Activated CD8-positive, alpha-beta T cell treated with anti-CD3 and anti-CD28 coated beads for 36 hours (primary cell): ENCODE measurements at places on chromosomes 11 and 22. TPM values are rescaled to one million over a fixed set of nuclear protein-coding genes. Genes with fewer than 3 reads are reported as not detected.

- H3K36me3 ChIP-seq: no peaks in the 10 kb centered on the region
- peaks cover 20% of the 10 kb centered on the region for H3K4me1 ChIP-seq
Observed at GRCh38 chr11:18700872-18701271, 2.3 kb downstream of the TMEM86A start.

DNA sequence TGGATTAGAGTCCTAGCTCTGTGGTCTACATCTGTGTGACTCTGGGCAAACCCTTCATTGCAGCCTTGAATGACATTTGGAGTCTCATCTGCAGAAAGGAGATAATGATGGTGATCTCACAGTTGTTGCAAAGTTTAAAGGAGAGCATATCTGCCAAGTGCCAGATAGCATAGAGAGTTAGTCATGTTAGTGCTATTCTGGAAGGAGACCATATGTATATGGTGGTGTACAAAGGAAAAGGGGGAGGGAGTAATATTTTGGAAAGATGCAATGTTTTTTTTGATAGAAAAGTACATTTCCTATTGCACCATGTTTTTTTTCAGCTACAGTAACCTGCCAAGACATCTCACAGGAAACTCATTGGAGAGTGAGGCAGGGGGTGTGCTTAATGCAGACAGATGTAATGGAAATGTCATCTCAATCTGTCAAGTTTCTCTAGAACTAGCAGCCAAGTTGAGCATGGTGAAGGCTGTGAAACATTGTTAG lies 92.1 kb upstream of the NARS2 start:
- H3K27ac ChIP-seq: no peak overlapping the region
- H3K27me3 ChIP-seq: peaks cover 6% of the 10 kb centered on the region
- DNase-seq: no peak
- H3K4me3 ChIP-seq: no peak overlapping the region
- H3K36me3 ChIP-seq: no peaks in the 10 kb centered on the region

TEAD1 gene
- 0.83 TPM for total RNA-seq

DNA sequence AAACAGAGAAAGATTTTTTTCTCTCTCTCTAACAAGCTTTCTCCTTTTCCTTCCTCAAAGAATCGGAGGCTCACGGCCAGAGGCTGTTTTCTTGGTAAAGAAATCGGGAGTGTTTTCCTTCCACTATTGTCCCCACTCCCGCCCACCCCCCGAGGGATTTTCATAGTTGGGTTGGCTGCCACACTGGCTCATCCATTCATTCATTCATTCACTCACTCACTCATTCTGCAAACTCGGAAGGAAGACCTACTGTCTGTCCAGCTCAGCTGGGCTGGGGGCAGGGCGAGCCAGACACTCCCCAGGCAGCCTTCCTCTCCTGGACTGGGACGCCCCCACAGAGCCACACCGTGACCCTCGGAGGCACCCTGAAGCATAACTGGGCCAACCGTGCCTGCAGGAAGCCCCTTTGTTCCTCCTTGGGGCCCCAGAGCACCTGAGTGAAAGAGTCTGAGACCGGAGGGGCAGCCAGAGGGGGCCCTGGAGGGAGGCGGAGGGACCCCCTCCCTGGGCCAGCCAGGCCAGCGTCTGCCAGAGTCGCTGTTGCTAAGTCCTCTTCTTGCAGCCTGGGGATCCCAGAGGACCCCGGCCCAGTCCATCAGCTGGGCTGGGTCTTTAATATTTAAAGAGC lies 17.0 kb downstream of the CDKN1C start:
- no peak for DNase-seq
- H3K36me3 ChIP-seq: no peaks in the 10 kb centered on the region

- no peaks in the 10 kb centered on the region for H3K4me1 ChIP-seq
- no peak overlapping the region for H3K27ac ChIP-seq
- no peaks in the 10 kb centered on the region for H3K27me3 ChIP-seq
- H3K36me3 ChIP-seq: no peaks in the 10 kb centered on the region
Observed at GRCh38 chr11:74543991-74544390, 48.4 kb upstream of the POLD3 start.

GRAMD1B gene
- 16.2 TPM for total RNA-seq

DNA sequence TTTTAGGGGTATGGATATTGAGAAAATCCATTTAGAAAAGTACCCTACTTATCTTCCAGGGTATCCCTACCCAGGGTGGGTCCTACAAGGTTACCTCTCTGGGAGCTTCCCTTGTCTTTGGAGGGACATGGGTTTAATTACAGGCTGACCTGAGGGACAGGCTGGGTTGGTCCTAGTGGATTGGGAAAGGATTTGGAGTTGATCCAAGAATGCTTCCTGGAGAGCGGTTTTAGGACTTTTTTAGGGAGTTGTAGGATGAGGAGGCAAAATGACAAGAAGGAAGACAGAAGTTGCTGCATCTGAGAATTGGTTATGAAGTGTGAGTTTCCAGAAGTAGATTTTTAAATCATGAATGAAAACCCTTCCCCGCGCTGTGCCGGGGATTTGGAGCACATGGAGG lies 61.8 kb upstream of the CRTAM start:
- peak overlapping the region; percentile 50 for H3K27ac ChIP-seq
- DNase-seq: no peak
- peaks cover 20% of the 10 kb centered on the region for H3K36me3 ChIP-seq
- H3K4me1 ChIP-seq: peaks cover 46% of the 10 kb centered on the region

DNA sequence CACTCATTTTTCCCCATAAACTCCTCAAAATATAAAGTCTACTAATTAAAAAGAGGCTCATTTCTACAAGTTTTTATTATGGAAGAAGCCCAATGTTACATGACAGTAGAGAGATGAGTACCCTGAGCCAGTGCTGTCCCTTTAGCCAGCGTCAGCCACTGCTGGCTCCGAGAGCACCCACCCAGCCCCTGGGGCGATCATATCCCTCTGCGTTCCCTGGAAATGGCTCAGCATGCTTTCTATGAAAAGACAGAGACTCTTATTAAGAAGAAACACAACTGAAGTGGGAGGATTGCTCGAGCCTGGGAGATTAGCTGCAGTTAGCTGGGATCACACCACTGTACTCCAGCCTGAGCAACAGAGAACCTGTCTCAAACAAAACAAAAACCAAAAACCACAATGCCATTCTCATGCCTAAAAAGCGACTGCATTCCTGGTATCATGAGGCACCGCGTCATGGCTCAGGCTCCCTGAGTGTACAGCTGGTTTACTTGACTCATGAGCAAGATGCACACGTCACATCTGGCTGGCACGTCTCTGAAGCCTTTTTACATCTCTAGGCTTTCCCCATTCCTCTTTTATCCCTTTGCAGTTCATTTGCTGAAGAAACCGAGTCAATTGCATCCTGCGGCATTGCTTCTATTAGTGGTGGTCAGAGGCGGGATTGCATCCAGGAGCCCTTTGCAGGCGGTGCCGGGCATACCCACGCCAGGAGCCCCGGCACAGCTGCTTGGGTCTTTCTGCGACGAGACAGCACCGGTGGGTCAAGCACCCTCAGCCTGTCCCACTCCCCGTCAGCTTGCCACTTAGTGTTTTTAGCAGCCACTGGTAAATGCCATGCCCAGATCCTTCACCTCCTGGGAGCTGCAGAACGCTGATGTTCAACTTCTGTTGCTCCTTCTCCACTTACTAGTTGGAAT lies 119.9 kb downstream of the CTTN start:
- no peaks in the 10 kb centered on the region for H3K4me1 ChIP-seq
- no peaks in the 10 kb centered on the region for H3K36me3 ChIP-seq
- DNase-seq: no peak
- H3K4me3 ChIP-seq: no peak overlapping the region
- no peak overlapping the region for H3K27ac ChIP-seq

OR52A1 gene
- not detected for total RNA-seq

GRCh38 chr11:132126973-132127899 lies 756.8 kb downstream of the NTM start:
- peak; percentile 23 for DNase-seq
- no peak overlapping the region for H3K4me3 ChIP-seq
- peaks cover 1% of the 10 kb centered on the region for H3K27me3 ChIP-seq
- no peak overlapping the region for H3K27ac ChIP-seq

- H3K4me1 ChIP-seq: no peaks in the 10 kb centered on the region
- no peak overlapping the region for H3K4me3 ChIP-seq
- DNase-seq: no peak
Observed at GRCh38 chr22:27670701-27671412, 130.7 kb downstream of the MN1 start.

TMEM191B gene
- 1.2 TPM for total RNA-seq

DNA sequence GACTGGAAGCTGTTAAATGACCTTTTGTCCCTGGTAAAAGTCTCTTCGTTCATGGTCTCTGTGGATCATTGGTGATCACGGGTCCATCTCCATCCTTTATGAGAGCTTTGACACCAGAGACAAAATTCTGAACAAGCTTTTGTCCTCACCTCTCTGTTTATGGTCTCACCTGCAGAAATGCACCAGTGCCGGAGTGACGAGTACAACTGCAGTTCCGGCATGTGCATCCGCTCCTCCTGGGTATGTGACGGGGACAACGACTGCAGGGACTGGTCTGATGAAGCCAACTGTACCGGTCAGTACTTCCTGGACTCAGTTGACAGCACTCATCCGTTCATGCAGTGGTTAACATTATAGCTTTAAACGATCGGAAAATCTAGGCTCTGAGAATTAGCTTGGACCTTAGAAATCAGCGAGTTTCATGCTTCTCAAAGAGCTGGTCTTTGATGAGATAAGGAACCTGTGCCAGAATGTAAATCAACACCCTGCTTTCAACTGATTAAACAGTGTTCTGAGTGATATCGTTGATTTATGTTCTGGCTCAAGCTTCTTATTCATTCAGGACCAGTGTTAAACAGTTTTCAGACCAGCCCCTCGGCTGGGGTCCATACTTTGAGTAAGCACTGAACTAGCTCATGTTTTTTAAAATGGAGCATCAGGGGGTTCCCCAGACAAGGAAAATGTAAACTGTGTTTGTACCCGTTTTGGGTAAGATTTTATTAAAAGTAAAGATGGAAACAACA lies 124.5 kb upstream of the SORL1-AS1 start:
- no peak overlapping the region for H3K27ac ChIP-seq
- H3K36me3 ChIP-seq: peaks cover 71% of the 10 kb centered on the region
- H3K4me1 ChIP-seq: peaks cover 19% of the 10 kb centered on the region
- no peak overlapping the region for H3K4me3 ChIP-seq
- no peak for DNase-seq
- H3K27me3 ChIP-seq: no peaks in the 10 kb centered on the region

GRCh38 chr11:120184371-120184945 lies 26.4 kb upstream of the OAF start:
- H3K27me3 ChIP-seq: peaks cover 12% of the 10 kb centered on the region
- H3K27ac ChIP-seq: no peak overlapping the region
- DNase-seq: no peak
- peaks cover 7% of the 10 kb centered on the region for H3K4me1 ChIP-seq
- no peaks in the 10 kb centered on the region for H3K36me3 ChIP-seq

DNA sequence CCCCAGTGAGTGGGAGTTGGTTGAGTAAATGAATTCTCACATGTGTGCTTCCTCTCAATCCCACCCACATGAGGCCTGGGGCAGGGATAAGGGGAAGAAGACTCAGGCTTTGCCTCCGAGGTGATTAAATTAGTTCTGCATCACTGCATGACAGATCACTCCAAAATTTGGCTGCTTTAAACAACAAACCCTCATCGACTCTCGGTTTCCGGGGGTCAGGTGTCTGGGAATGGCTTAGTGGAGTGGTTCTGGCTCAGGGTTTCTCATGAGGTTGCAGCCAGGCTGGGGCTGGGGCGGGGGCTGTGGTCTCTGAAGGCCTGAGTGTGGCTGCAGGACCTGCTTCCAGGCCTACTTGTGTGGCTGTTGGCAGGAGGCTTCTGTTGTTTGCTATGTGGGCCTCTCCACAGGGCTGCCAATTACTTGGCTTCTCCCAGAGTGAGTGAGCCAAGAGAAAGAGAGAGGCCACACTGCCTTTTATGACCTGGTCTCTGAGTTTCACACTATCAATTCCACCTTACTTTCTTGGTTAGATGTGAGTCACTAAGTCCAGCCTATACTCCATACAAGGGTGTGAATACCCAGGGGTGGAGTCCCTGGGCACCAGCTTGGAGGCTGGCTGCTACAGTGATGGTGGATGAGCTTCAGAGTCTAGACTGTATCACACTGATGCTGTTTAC lies 15.9 kb downstream of the MOGAT2 start:
- H3K36me3 ChIP-seq: no peaks in the 10 kb centered on the region
- DNase-seq: no peak
- peaks cover 4% of the 10 kb centered on the region for H3K27me3 ChIP-seq

GRCh38 chr11:132685174-132685611 lies 847.1 kb downstream of the OPCML start:
- no peaks in the 10 kb centered on the region for H3K36me3 ChIP-seq
- no peak overlapping the region for H3K27ac ChIP-seq
- peak; percentile 46 for DNase-seq
- peaks cover 11% of the 10 kb centered on the region for H3K4me1 ChIP-seq
- no peaks in the 10 kb centered on the region for H3K27me3 ChIP-seq

DNA sequence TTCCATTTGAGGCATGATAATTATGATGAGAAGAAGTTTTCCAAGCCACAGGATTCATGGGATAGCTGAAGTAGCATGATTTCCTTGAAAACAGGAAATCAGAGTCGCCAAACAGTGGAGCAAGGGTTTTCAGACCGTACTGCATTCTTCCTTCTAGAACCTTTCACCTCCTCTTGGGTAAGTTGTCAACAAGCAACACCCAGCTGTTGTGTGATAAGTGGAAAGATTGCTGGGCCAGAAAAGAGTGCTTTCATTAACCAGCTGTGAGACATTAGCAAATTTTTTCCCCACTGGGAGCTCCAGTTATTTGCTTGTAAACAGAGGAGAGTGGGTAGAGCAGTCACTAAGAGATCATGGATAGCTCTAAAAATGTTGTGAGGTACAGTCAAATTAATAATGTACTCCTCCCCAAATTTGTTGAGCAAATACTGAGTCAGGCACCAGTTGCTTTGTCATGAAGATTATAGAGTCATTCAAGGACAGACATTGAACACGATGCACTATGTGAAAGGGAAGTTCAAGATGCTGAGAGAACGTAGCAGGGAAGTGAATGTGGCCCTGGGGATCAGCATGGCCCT lies 11.7 kb upstream of the MPEG1 start:
- no peak for DNase-seq
- H3K27ac ChIP-seq: no peak overlapping the region
- peaks cover 8% of the 10 kb centered on the region for H3K27me3 ChIP-seq

DNA sequence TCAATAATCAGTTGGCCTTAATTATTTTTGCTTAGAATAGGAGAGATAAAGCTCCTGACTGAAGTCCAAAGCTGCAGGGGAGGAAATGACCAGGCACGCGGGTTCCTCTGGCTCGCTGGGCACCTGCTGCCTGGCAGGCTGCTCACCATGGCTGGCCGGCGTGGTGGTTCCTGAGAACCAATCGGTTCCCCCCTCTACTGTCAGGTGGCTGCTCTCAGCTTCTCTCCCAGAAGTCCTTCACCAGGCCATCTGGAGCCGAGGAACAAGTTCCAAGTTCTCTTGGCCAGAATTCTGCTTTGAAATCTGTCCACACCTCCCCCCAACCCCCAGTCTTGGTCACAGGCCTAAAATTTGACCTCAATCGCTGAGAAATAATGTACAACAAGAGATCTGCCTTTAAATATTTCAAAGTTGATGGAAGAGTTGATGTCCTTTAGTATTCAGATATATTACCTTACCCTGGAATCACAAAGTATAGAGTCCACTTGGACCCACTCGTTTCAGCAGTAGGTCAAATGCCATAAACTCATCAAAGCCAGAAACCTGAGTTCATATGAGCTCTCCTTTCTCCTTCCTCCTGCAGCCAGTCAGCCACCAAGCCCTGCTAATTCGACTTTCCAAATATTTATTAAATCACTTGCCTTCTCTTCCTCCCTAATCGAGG lies 25.2 kb downstream of the EXPH5 start:
- no peak overlapping the region for H3K4me3 ChIP-seq
- H3K4me1 ChIP-seq: peaks cover 4% of the 10 kb centered on the region
- H3K27me3 ChIP-seq: no peaks in the 10 kb centered on the region
- no peak overlapping the region for H3K27ac ChIP-seq

GRCh38 chr11:83938148-83938547 lies 652.0 kb upstream of the CCDC90B start:
- H3K4me3 ChIP-seq: no peak overlapping the region
- DNase-seq: no peak
- H3K36me3 ChIP-seq: no peaks in the 10 kb centered on the region
- no peaks in the 10 kb centered on the region for H3K27me3 ChIP-seq
